ENCODE measurements at places on chromosomes 11 and 22. TPM values are rescaled to one million over a fixed set of nuclear protein-coding genes. Genes with fewer than 3 reads are reported as not detected.

OR2AG2 gene
- polyA plus RNA-seq = not detected

LDLRAD3 gene
- polyA plus RNA-seq = 0.01 TPM

TMEM86A gene
- polyA plus RNA-seq = 0.40 TPM

ST3GAL4 gene
- polyA plus RNA-seq = 1.0 TPM

CTR9 gene
- polyA plus RNA-seq = 9.0 TPM

SAA4 gene
- not detected for polyA plus RNA-seq

OR52I1 gene
- not detected for polyA plus RNA-seq

MS4A10 gene
- polyA plus RNA-seq = not detected

TMPRSS13 gene
- 2.4 TPM for polyA plus RNA-seq

DMC1 gene
- polyA plus RNA-seq = not detected

OR8A1 gene
- not detected for polyA plus RNA-seq

OR51B5 gene
- not detected for polyA plus RNA-seq

All from B cell (primary cell).